Stimulated activated CD8-positive, alpha-beta memory T cell treated with anti-CD3 and anti-CD28 coated beads, Interleukin-12 subunit alpha, Interleukin-12 subunit beta, amount 100 ng/mL, for 4 hours (primary cell): ENCODE measurements at places on chromosomes 13 and 19.

DNA sequence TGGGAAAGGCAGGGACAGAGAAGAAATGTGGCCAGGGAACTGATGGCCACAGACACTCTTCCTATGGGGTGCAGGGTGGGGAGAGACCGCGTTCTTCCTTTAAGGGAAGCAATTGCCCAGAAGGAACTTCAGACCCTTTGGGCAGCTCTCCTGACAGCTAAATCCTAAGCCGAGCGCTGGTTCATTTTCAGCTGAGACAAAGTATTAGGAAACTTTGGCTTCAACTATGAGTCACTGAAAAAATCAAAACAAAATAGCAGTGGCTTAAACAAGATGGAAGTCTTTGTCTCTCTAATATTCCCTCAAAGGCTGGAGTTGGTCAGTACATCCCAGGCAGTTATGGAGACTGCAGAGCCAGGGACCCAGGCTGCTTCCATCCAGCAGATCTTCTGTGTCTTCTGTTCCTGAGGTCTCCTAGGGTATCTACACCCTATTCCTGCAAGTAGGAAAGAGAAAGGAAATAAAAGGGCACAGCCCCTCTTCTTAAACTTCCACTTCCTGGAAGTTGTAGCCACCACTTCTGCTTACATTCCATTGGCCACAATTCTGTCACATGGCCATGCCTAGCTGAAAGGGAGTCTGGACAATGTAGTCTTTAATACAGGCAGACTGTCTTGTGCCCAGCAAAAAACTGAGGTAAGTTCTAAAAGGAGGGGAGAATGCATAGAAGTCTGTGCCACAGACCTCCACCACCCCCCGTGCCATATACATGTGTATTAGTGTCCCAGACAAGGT, 163.5 kb downstream of the KATNAL1 start:
- no peak for DNase-seq

- no peak for DNase-seq
Measured at GRCh38 chr19:51750400-51751094, 1.1 kb downstream of the FPR1 start.

DNA sequence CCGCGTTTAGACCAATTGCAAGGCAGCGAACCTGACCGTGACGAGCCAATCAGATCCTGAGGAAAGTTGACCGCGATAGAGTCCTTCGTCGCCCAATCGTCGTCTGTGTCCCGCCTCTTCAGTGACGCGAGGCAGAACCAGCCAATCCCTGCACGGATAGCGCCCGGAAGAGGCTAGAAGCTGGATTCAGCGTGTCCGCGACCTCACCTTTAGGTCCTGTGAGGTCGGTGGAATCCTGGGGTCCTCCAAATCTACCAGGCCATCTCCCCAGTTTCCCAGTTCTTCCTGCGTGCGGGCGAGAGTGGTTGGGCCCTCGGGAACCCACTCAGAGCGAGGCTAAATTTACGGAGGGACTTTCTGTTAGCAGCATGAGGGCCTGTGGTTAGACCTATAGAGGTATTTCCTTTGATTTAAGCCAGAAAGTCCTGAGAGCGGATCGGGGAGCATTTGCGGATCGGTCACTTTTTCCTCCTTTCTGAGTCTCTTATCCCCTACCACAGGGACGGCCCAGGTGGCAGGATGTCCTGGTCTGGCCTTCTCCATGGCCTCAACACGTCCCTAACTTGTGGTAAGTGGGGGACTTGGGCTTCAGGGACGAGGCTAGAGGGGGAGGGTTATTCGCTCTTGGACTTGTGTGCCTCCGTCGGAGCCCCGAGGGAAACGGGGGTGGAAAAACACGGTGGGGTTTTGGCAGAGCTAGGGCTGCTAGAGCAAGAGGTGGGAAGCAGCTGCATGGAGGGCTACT, at the start of gene MRPS12:
TSS of gene MRPS12 (plus strand) at position 169 of the 745 bp plus-strand sequence. CDS start at position 520, 351 bp downstream.
- peak; percentile 94 for DNase-seq

GRCh38 chr13:21074546-21074945, 13.2 kb upstream of the LATS2 start:
- DNase-seq = no peak

DNA sequence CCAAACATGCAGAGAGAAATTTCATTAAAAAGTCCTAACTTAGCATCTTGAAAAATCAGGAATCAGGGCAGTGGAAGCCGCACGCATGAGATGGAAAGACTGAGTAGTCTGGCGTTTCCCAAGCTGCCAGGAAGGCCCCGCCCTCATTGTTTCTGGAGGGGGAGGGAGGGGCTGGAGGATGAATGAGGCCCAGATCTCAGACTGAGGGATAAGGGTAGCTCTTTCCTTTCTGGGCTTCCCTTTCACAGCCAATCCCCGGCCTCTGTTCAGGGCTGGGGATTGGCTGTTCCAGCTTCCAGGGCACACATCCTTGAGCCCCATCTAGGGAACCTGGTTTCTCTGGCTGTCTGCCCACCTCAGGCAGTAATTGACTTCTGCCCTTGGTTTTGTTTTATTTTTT, 7.3 kb downstream of the C19orf53 start:
- no peak for DNase-seq

DNA sequence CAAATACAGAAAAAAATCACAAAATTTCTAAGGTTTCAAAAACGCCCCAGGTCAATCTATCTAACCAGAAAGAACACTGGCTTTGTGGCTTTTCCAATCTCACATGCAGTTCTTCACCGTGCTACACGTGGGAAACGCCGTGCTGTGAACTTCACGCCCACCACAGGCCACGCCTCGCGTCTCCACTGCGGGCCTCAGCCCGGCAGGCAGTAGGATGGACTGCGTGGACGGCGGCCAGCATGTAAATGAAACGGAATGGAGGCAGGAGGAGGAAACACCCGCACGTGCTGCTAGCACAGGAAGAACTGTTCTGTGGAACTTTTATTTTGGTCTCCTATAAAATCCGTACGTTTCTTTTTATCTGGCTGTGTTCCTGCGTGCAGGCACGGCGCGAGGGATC, 23.8 kb downstream of the ZNF787 start:
- DNase-seq = no peak

DNA sequence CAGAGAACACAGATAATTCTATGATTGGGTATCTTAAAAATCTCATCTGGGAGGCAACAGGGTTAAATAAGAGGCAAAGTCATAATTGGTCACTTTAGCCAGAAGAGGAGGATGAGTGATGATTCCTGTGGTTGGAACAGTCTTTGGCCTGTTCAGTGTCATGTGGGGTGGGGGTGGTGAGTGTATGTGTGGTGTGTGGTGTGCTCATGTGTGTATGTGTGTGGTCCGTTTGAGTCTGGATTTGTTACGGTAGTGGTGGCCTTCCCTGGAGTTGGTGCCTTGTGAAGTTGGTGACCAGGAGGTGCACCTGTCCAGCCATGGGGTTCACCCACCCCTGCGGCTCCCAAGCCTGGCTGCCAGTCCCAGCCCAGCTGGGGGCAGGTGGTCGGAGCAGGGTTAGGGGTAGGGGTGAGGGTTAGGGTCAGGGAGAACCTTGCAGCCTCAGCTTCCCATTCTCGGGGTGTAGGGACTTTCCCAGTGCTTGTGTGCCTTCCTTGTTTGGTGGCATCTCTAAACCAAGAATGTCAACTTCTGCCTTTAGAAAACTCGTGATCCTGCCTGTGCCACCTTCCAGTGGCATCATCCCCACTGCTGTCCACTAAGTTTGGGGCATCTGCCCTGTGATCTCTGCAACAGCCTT, 97.5 kb downstream of the RAB20 start:
- DNase-seq = no peak

DNA sequence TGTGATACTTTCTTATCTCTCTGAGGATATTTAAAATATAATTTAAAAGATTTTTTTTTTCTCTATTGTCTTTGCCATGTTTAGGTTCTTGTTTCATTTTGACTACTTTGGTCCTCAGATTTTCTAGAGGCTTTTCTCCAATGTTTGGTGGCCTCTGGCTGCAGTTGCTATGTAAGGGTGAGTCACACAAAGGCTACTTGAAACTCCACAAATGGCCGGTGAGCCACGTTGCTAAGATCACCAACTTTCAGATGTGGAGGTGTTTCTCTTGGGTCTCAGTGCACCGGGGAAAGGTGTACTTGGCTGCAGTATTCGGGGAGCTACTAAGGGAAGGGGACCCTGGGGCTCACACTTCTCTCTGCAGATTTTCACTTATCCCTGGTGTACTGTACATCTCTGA, 248.1 kb downstream of the HS6ST3 start:
- DNase-seq = no peak

DNA sequence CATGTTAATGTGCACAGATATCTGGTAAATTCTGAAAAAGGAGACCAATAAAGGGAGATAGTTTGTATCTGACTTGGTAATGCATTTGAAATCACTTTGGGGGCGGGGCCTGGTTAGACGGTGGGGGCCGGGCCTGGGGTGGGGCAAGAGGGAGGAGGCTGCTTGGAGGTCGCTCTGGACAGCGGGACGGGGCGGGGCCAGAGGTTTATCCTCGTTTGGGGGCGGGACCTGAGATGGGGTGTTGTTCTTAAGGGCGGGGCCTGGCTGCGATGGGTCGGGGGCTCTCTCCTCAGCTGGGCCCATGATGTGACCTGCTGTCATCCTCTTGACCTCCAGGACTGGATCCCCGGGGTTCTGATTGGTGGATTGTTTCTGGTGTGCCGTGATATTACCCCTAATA, 4.9 kb upstream of the ZNF808 start:
- no peak for DNase-seq

GRCh38 chr19:32748497-32748896, 28.9 kb downstream of the TDRD12 start:
- DNase-seq = no peak

DNA sequence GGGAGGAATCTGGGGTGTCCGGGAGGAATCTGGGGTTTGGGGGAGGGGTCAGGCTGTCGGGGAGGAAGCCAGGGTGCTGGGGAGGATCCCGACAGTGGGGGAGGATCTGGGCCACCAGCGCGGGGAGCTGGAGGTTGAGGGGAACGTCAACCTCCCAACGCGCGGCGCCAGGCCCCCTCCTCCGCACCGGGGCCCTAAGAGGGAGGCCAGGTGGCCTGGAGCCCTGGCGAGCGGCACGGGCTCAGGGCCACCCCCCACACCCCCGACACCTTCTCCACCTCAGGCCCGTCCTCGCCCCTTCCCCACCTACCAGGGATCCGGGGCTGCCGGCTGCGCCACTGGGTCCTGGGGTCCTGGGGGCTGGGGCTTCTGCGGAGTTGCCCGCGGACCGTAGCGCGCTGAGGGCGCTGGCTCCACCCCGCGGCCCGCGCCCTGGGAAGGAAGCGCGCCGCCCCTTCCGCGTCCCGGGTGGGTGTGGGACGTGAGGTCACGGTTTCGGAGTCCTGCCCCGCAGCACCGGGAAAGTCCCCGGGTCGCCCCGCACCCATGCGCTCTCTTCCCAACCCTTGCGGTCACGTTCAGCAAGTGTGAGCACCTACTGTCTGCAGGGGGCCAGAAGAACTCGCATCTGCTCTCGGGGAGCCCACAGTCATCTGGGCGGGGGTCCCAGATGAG, at the start of gene TICAM1:
TSS of gene TICAM1 (minus strand) at position 409 of the 675 bp plus-strand sequence. CDS start 13,335 bp downstream, outside the sequence.
- peak; percentile 73 for DNase-seq

- no peak for DNase-seq
Measured at GRCh38 chr13:29081036-29081435, 260.9 kb downstream of the MTUS2 start.

DNA sequence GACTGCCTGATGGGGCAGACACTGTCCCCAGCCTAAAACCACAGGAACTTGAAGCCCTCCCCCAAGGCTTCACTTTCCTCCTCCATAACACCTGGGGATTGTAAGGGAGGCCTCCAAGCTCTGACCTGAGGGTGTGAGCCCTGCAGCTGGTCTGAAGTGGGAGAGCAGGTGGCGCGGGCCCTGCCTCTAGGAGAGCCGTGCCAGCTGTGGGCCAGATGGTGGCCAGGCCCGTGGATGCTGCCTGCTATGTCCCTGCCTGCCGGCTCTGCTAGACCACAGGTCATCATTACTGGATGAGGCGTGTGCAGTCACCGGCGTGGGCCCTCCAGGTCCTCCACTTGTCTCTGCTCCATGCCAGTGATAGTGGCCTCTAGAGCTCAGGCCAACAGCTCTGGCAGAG, 3.5 kb upstream of the KLHL26 start:
- no peak for DNase-seq

DNA sequence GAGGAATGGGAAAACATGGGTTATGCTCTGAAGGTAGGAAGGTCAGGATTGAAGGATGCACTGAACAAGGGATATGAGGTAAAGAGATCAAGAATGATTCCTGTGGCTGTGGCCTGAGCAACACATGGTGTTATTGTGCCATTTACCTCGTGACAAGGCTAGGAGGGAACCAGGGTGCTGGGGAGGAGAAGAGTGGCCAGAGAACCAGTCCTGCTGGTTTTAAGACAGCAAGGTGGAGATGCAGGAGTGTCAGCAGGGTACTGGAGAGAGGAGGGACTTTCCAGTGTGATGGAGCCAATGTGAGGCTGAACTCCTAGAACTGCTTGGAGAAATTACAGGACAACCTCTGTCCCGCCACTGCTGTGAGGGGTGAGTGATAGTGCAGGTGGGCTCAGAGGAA, 282.4 kb downstream of the MYO16 start:
- no peak for DNase-seq

DNA sequence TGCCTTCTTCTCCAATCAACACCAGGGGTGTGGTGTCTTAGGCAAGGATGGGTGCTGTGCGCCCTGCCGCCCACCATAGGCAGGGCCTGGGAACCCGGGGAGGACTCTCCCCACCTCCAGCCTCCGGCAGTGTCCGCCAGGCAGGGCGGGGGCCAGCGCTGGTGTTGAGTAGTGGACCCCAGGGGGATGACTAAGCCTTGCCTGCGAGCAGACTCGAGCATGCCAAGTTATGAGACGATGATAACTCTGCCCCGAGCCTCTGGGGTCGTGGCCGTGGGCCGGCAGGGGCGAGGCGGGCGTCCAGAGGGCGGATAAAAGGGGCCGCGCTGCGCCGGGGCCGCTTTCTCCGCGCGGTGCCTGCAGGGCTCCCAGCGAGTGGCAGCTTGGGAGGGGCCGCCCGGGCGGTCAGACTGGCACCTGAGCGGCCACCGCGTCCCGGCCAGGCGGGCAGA, at the start of gene MEDAG:
TSS of gene MEDAG (plus strand) at position 340 of the 452 bp plus-strand sequence. CDS start 245 bp downstream, outside the sequence.
- DNase-seq = no peak

DNA sequence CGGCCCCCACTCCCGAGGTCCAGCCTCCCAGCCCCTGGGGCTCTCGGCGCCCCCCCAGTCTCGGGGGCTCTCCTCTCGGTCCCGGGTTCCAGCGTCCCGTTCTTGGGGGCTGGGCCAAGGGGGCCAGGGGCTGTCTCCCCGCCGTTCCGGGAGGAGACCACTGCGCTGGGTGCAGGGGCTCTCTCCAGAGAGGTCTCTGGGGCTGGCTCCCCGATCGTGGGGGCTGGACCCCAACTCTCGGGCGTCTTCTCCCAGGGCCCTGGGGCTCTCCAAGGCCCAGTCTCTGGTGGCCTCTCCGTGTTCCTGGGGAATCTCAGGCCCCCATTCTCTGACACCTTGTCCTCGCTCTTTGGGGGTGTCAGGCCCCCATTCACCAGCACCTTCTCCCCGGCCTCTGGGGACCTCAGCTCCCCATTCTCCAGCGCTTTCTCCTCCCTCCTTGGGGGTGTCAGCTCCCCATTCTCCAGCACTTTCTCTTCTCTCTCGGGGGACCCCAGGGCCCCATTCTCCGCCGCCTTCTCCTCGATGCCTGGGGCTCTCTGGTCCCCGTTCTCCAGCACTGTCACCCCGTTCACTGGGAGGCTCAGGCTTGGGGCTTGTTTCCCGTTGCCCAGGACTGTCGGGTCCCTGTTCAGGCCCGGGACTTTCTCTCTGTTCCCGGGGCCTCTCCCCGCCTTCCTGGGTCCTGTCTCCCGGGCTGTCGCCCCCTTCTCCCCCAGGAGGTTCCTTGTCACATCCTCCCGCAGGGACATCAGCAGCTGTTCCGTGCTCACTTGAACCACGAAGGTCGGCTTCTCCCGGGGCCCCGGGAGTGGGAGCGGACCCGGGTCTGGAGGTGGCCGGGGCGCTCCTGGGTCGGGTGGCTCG, 13.7 kb downstream of the LMTK3 start:
- DNase-seq = no peak

GRCh38 chr19:447816-448560, 12.8 kb downstream of the SHC2 start:
- DNase-seq = no peak
